ENCODE measurements at places on chromosomes 1 and 21. TPM values are rescaled to one million over a fixed set of nuclear protein-coding genes. Genes with fewer than 3 reads are reported as not detected.

Gene PGLYRP4
- not detected for total RNA-seq

Gene RXRG
- not detected for total RNA-seq

Gene TNFRSF9
- total RNA-seq = 0.53 TPM

Gene TMEM61
- not detected for total RNA-seq

Gene RGS1
- total RNA-seq = 12.0 TPM

All from CD4-positive, alpha-beta memory T cell (primary cell).